Fibroblast of skin of back (primary cell): ENCODE measurements at places on chromosomes 5 and 9.
A peak's percentile ranks its signal among the peaks of the same experiment; 100 is the strongest.

DNA sequence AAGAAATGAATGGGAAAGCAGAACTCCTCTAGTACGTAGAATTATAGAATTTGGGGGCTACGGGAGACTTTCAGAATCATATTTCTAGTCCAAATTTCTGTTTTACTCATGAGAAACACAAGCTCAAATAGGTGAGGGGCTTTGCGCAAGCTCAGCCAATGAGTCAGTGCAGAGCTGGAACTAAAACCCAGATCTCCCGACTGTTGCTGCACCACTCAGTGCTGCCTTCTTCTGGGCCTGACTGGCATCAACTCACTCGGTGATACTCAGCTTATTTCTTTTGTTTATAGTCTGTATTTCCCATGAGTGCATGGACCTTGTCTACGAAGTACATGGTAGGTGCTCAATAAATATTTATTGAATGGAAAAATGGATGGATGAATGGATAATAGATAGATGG lies 280.2 kb downstream of the CDK5RAP2 start:
- no peak for DNase-seq

- no peak for DNase-seq
Observed at GRCh38 chr9:109852556-109852955, 72.6 kb downstream of the PALM2AKAP2 start.

DNA sequence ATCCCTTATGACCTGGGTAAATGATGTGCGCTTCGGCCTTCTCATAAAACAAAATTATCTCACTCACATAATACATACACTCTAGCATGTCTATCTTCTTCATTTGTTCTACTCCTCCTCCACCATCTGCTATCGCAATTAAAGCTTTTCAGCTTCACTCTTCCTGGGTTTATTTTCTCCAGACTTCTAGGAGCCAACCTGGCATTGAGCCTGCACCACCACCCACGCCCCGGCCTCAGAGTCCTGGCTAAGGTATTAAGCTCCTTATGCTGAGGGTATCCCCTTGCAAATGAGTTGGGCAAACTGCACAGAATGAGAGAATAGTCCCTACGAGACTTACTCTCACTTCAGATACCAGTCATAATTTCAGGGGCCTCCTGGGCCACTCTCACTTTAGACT lies 236.1 kb upstream of the CDH12 start:
- DNase-seq = no peak

- DNase-seq = no peak
Observed at GRCh38 chr9:87588339-87588738, 90.7 kb downstream of the DAPK1 start.

- no peak for DNase-seq
Observed at GRCh38 chr5:978054-978453, 30.5 kb upstream of the NKD2 start.

GRCh38 chr5:96049398-96050272 lies 88.0 kb upstream of the ELL2 start:
- DNase-seq = peak; percentile 94

- DNase-seq = no peak
Observed at GRCh38 chr5:96855031-96855872, 21.0 kb upstream of the ERAP2 start.

DNA sequence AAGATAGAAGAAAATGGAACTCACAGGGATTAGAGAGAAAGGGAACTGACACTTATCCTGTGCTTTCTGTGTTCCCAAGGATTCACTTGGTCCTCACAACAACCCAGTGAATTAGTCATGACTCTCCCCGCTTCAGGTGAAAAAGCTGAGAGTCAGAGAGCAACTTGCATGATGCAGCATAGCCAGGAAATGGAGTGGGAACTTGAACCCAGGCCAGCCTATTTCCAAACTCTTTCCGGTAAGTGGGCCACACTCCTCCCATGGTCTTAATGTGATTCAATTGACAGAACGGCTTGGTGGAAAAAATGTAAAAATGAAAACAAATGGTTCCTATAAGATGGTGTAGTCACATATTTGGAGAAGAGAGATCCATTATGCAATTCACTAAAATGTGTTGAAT lies 45.9 kb upstream of the CEMIP2 start:
- no peak for DNase-seq

DNA sequence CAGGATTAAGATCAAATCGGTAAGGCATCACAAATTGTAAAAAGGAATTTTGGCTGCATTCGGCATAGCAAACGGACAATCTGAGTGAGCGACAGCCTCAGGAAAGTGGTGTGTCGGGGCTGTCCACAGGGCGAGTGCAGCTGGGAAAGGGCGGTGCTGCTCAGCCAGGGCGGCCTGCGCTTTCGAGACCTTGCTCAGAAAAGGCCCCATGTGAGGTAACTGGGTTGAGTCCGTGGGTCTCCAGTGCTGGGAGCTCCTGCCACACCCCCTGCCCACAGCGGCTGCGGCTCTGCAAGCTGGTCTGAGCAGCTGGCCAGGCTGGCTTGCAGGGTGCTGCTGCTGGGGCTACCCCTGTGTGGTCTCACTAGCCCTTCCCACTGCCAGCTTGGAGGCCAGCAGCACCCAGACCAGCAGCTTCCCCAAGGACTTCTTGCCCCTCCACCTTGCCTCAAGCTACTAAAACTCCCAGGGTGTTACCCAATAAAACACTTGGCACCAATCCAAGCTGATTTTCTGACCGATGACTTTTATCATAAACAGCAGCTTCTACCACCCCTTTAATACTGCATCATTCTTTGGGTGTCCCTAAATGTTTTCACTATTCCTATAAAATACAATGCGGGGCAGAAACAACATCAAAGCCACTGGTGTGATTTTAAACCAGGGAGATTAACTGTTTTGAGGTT lies 6.2 kb downstream of the SURF2 start:
- no peak for DNase-seq

DNA sequence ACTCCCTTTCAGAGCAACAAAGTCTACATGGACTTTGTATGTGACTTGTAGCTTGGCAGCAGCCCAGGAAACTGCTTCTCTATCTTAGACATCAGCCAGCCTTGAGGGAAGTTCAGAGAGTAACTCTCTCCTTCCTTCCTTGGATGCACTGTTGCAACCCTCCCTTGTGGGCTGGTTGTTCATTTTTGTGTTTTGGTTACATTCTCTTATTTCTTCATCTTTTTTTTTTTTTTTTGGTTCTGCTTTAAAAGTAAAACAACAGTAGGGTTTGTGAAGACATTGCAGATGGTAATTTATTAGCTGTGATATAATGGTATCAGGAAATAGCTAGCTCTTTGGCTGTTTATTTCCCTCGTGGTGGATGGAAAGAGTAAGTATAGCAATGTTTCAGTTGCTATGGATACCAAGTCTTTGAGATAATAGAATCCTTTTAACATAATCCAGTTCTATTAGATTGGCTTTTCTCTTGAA lies 97.9 kb upstream of the MAMDC2 start:
- peak; percentile 54 for DNase-seq

- DNase-seq = peak; percentile 29
Observed at GRCh38 chr9:107158321-107158720, 124.8 kb upstream of the RAD23B start.

DNA sequence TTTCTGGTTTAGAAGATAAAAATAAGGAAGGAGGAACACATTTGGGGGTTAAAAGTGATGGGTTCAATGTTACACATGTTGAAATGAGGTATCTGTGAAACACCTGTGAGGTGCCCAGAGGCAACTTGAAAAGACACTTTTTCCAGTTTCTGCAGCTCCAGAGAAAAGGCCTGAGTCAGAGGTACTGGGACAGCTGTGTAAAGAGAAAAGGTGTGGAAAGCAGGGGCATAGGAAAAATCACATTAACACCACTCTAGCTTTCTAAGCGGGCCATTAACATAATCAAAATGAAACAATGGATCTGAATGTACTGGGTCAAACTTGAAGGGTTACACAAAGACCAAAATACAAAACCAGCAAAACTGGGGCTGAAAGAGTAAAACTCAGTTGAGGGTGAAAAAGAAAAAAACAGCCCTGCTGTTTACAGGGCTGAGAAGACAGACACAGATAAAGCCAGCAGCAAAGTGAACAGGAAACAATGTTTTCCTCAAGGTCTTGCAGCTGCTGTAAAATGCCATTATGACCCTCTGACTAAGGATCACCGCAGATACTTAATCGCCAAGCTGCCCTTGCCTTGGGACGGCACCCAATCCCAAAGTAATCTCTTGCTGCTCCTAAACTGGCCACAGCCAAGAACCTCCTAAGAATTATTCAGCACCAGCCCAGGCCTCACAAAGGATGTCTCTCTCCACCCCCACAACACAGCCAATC lies 104.7 kb downstream of the DROSHA start:
- DNase-seq = no peak

GRCh38 chr9:104553261-104553660 lies 15.7 kb upstream of the OR13C8 start:
- peak; percentile 81 for DNase-seq

GRCh38 chr9:106039151-106039935 lies 345.0 kb downstream of the TMEM38B start:
- DNase-seq = no peak

GRCh38 chr5:27158775-27159174 lies 120.4 kb upstream of the CDH9 start:
- peak; percentile 38 for DNase-seq

GRCh38 chr5:156623381-156624040 lies 226.6 kb upstream of the PPP1R2B start:
- DNase-seq = no peak

GRCh38 chr5:170333161-170333910 lies 35.8 kb upstream of the LCP2 start:
- no peak for DNase-seq

GRCh38 chr5:31894141-31894540 lies 255.2 kb downstream of the PDZD2 start:
- no peak for DNase-seq

- DNase-seq = no peak
Observed at GRCh38 chr9:76588316-76588715, 129.3 kb downstream of the GCNT1 start.

GRCh38 chr5:107807431-107807830 lies 136.7 kb upstream of the EFNA5 start:
- DNase-seq = no peak

- peak; percentile 15 for DNase-seq
Observed at GRCh38 chr5:177271113-177271512, 32.4 kb downstream of the RAB24 start.

- DNase-seq = no peak
Observed at GRCh38 chr5:37825334-37825915, 14.4 kb downstream of the GDNF start.

DNA sequence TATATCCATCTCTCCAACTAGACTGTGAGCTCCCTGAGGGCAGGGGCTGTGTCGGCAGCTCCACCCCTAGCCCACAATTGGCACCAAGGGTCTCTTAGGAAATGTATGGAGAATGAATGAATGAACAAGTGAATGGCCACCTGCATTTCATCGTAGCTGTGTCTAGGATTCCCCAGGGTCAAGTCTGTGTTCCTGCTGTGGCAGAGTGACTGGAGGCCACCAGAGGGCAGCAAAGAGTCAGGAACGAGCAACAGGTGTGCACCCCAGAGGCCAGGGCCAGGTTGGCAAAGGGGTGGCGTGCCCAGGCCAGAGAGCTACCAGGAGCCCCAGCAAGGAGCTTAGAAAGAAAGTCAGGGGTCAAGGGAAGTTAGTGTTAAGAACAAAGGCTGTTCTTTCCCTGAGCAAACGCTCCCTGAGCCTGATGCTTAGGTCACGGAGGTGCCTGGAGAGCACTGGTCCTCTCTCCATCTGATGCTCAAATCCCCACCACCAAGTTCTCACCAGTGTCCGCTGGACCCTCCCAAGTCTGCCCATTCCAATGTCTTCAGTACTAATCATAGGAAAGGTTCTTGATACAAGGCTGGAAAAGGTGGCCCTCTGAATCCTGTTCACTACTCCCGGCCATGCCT lies 160.7 kb downstream of the PAX5 start:
- DNase-seq = peak; percentile 44
